Purkinje cell (primary cell): ENCODE measurements at places on chromosomes 4 and X. TPM values are rescaled to one million over a fixed set of nuclear protein-coding genes. Genes with fewer than 3 reads are reported as not detected.

Gene SRPX
- polyA plus RNA-seq, result 16.2 and 33.6 TPM in 2 replicates

Gene PABPC4L
- 0.17 TPM in 1 of 2 replicates, not detected in the other for polyA plus RNA-seq

Gene KDR
- not detected in 2 replicates for polyA plus RNA-seq

Gene CDKL2
- polyA plus RNA-seq, result 30.2 and 43.3 TPM in 2 replicates

Gene SCD5
- 439 and 536 TPM in 2 replicates for polyA plus RNA-seq

Gene RGN
- polyA plus RNA-seq, result 9.6 and 21.0 TPM in 2 replicates

Gene BEND2
- polyA plus RNA-seq, result not detected in 2 replicates

Gene NALF2
- 0.60 and 1.5 TPM in 2 replicates for polyA plus RNA-seq

Gene THOC2
- 55.6 and 61.5 TPM in 2 replicates for polyA plus RNA-seq

Gene NUDT10
- 11.0 and 16.6 TPM in 2 replicates for polyA plus RNA-seq

Gene NCAPG
- polyA plus RNA-seq, result 6.0 and 9.3 TPM in 2 replicates
